ENCODE measurements at places on chromosomes 6 and 20.
A peak's percentile ranks its signal among the peaks of the same experiment; 100 is the strongest.

DNA sequence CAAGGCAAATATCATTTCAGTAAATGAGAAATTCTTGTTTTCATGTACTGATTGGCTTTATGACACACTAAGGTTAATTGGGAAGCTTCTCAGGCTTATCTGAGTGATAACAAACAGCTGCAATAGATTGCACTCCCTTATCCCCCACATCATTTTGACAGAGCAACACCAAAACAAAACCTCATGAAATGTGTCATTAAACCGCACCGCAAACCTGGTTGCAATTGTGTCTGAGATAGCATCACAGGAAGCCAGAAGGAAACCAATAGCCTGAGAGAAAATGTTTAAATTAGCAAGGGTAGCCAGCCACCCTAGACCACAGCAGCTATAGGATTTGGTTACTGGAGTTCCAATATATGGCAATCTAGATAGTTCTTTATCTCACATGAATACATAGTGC is 31.6 kb upstream of the LAMA4 start:
- peaks cover 19% of the 10 kb centered on the region for H3K4me1 ChIP-seq
- H3K27ac ChIP-seq = no peak overlapping the region
- no peaks in the 10 kb centered on the region for H3K27me3 ChIP-seq
- no peak for DNase-seq
- H3K4me3 ChIP-seq = no peak overlapping the region

GRCh38 chr6:168524571-168525001 is 83.6 kb downstream of the SMOC2 start:
- no peaks in the 10 kb centered on the region for H3K36me3 ChIP-seq
- no peak overlapping the region for H3K4me3 ChIP-seq
- DNase-seq = no peak
- no peaks in the 10 kb centered on the region for H3K27me3 ChIP-seq
- peak overlapping the region; percentile 25 for H3K27ac ChIP-seq

- H3K4me3 ChIP-seq = no peak overlapping the region
- H3K27me3 ChIP-seq = peaks cover 40% of the 10 kb centered on the region
- no peaks in the 10 kb centered on the region for H3K36me3 ChIP-seq
- no peak overlapping the region for H3K27ac ChIP-seq
- H3K4me1 ChIP-seq = peaks cover 5% of the 10 kb centered on the region
These were observed 3.8 kb downstream of the PREX1 start for GRCh38 chr20:48823960-48824498.

- H3K4me3 ChIP-seq = no peak overlapping the region
- no peaks in the 10 kb centered on the region for H3K36me3 ChIP-seq
These were observed 28.9 kb upstream of the ANKEF1 start for GRCh38 chr20:10005885-10006284.

DNA sequence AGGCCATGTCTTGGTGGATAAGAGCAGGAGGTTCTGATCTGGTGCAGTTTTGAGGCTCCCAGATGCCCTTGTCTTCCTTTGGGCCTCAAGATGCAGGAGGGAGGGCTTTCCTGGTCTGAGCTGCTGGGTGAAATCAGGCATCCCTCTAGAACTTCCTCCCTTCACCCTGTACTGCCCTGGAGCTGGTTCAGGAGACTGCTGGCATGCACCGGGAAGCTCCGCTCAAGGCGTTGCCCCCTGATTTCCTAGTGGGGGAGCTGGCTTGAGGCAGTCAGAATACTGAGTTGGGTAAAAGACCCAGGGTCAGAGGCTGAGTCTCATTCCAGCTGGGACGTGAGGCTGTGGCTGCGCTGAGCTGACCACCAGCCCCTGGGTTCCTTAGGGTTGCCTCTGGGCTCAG is 12.0 kb downstream of the PHACTR3 start:
- no peak for DNase-seq
- no peaks in the 10 kb centered on the region for H3K36me3 ChIP-seq
- H3K4me1 ChIP-seq = no peaks in the 10 kb centered on the region
- no peak overlapping the region for H3K4me3 ChIP-seq

- H3K4me1 ChIP-seq = peaks cover 12% of the 10 kb centered on the region
- no peaks in the 10 kb centered on the region for H3K27me3 ChIP-seq
- H3K36me3 ChIP-seq = no peaks in the 10 kb centered on the region
- DNase-seq = no peak
These were observed 27.8 kb downstream of the ADGRG6 start for GRCh38 chr6:142329486-142330113.

All from hepatocyte (in vitro differentiated cells).